ENCODE measurements at places on chromosomes 6 and 20. TPM values are rescaled to one million over a fixed set of nuclear protein-coding genes. Genes with fewer than 3 reads are reported as not detected.

ESR1 gene
- total RNA-seq, result not detected

DNA sequence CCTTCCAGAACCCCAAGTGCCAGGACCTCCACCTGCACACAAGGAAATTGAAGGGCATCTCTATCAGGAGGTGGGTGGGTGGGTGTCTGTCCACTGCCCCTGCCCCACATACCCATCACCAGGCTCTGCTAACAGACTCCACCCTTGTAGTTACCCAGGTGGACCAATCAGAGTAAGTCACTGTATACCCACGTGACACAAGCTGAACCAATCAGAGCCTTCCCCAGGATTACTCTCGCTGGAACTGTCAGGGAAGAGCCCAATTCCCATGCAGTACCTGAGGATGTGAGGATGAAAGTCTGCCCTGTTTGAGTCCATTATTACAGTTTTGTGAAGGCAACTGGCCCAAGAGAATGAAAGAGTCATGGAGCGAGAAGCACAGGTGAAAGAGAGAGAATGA, 4.2 kb downstream of the OCSTAMP start:
- no peak for DNase-seq

DNA sequence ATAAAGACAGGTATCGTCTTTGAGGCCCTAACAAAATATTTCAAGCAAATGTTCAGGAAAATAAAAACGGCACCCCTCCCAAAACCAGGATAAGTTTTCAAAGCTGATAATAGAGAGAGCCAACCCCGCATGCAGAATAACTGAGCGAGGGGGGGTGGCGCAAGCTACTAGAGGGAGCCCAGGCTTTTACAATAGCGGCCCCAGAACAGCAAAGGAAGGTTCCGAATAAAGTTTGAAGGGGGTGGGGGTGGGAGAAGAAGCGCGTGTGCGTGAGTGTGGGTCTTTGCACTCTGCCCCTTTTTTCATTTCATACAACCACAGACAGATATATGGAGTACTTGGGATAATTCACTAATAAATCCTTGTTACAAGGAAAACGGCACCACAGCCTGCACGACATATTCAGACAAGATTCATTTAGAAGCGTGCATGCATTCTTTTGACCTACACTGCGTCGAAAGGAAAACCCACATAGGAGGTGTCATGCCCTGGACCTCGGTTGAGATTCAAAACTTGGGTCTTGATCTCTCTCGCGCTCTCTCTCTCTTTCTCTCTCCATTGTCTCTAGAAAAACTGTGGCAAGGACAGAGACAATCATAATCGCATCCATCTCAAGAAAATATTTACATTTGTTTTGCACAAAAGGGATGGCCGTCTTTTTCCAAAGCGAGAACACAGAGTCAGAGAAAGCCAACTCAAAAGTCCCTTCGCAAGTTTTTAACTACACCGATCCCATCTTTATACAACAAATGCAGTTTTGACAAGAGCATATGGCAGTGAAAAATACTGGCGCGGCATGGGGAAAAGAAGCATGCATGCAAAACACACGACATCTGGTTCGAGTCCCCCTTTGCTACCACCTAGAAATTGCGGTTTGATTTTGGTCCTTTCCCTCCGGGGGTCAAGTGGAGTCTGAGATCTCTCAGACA, 1.6 kb downstream of the OLIG3 start:
- DNase-seq, result no peak

- no peak for DNase-seq
Measured at GRCh38 chr6:32291543-32291942, 67.7 kb upstream of the NOTCH4 start.

GRCh38 chr20:20210327-20210726, 157.6 kb upstream of the INSM1 start:
- no peak for DNase-seq

- DNase-seq, result no peak
Measured at GRCh38 chr6:109788687-109789086, 97.6 kb downstream of the FIG4 start.

- DNase-seq, result no peak
Measured at GRCh38 chr6:4585682-4586468, 190.3 kb upstream of the CDYL start.

DNA sequence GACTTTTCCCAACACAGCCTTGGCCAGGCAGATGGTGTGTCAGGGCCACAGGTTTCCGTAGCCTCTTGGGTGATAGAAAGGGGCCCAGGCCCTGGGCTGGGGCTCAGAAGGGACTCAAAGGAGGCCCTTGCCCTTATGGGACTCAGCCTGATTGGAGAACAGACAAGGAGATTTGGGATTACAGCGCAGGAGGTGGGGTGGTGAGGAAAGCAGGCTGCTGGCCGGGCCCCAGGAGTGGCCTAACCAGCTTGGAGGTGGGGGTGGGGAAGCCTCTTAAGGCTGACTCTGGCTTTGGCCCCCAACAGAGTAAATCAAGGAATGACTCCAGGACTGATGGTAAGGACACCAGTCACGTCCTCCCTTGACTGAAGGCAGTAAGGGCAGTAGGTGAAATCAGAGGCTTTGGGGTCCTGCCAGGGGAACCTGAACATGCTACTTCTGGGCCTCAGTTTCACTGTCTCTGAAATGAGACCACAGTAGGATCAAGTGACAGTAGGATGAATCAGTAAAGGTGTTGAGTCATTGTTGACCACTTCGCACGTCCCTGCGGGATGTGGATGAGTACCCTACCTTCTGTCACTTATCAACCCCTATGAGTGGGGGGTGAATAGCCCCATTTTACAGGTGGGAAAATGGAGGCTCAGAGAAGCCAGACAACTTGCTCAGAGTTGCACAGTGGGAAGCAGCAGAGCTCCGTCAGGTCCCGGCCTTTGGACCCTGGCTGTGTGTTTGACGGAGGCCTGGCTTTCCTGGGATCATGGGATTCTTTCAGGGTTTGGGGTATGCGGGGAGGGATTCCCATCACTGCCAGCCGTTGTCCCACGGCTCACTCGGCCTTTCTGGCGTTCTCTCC, 4.5 kb downstream of the SNAI1 start:
- no peak for DNase-seq

GRCh38 chr6:137815692-137816091, 51.4 kb upstream of the TNFAIP3 start:
- DNase-seq, result no peak

GRCh38 chr6:7197747-7198146, 90.0 kb downstream of the RREB1 start:
- no peak for DNase-seq

DNA sequence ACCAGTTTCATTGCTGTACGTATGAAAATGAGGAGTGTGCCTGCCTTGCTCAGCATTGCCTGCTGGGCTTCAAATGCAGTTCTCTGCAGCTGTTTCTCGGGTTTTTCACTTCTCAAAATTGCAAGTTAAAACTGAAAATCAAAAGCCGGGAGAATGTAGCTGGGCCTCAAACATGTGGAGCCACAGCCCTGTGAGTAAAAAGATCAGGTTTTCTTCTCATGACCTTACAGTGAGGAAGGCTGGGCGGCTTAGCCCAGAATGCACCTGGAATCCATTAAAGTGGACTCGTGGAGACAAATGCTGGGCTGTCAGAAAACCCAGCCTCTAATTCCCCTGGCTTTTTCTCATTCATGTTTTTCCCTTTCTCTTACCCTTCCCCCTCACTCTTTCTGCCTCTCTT, 34.4 kb downstream of the DSE start:
- DNase-seq, result no peak

Data from activated T-helper 2 cell treated with anti-CD3 and anti-CD28 coated beads, Interferon-gamma antibody, Interleukin-2, Interleukin-4, amounts not matched to agents 10 μg/mL and 5 μg/mL and 100 μg/mL, durations not matched to agents 14 hours and 24 hours and 36 hours (primary cell).